Kidney glomerular epithelial cell (primary cell): ENCODE measurements at places on chromosomes 12 and 14.

- DNase-seq, result no peak
Observed at GRCh38 chr12:120984351-120984898, 6.1 kb downstream of the HNF1A start.

GRCh38 chr12:55929306-55929791, 1.6 kb upstream of the DGKA start:
- no peak for DNase-seq

DNA sequence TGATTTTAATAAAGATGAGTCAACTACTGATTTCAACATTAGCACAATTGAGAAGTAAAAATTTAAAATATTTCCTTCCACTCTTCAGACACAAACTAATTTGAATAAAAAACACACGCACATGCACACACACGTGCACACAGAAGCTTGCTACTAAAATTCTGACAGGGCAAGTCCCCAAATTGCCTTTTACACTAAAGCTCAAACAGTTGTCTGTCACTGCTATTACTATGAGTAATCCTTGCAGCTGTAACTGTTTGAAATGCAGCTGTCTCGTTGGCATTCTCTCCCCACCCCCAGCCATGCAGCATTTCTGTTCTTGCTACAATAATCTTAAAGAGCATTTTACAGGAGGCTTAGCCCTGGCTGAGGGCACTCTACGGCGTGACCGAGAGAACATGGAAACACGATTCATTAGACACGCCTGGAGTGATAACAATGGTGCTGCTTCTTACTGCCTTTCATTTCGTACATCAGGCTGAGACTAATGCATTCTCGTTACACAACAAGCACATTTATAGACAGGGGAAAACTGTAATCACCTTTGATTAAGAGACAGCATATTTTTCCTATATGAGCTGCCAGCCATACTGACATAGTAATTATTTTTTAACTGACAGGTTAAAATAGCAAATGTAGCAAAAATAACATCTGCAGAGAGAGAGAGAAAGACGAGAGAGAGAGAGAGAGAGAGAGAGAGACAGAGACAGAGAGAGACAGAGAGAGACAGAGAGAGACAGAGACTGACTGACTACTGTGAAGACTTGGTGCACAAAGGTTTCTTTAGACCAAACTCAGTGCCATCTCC, 153.8 kb downstream of the MED13L start:
- DNase-seq, result peak; percentile 33

DNA sequence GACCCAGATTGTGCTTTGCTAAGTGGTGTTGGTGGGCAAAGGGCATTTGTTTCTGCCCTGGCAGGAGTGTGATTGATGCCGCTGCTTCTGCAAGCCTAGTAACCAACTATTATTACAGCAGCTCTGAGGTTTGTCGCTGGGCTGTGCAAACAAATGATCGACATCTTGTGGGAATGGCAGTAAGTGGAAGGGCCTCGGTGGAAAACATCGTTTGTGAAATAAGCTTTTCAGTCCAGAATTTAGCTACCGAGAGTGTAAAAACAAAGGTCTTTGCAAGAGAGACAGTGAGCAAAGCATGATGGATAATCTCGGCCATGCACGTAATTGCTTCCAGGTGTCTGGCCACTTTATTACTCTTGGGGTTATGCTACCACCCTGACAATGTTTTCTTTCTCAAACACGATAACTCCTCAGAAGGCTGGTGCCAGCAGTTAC, 397.7 kb upstream of the PRICKLE1 start:
- DNase-seq, result no peak

GRCh38 chr12:122454250-122454721, 31.8 kb upstream of the CLIP1 start:
- no peak for DNase-seq

- DNase-seq, result no peak
Observed at GRCh38 chr14:65790172-65790815, 377.8 kb downstream of the FUT8 start.

DNA sequence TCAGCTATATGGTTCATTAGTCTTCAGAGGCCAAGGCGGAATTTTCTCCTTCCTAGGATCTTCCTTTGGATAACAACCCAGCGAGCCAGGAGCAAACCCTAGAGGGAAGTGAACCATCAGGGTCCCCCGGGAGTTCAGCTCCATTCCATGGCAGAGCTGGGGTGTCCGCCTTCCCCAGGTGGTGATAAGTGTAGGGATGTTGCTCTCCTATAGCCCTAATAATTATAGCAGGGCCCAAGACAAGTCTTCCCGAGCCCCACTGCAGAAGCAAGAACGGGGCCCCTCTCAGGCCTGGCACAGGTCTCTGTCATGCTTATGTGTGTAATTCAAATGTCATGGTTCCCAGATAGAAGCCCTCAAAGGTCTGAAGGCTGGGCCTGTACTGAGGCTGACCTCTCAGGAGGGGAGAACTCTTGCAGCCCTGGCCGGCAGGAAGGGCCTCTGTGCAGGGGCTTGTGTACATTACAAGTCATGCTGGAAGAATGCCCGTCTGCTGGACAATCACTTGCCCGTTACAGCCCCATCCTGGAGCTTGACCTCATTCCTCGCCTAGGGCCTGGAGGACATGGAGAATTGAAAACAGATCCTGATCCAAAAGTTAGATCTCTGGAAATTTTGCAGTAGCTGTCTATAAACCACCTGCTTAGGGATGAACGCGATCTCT, 17.3 kb downstream of the LRTM2 start:
- no peak for DNase-seq

DNA sequence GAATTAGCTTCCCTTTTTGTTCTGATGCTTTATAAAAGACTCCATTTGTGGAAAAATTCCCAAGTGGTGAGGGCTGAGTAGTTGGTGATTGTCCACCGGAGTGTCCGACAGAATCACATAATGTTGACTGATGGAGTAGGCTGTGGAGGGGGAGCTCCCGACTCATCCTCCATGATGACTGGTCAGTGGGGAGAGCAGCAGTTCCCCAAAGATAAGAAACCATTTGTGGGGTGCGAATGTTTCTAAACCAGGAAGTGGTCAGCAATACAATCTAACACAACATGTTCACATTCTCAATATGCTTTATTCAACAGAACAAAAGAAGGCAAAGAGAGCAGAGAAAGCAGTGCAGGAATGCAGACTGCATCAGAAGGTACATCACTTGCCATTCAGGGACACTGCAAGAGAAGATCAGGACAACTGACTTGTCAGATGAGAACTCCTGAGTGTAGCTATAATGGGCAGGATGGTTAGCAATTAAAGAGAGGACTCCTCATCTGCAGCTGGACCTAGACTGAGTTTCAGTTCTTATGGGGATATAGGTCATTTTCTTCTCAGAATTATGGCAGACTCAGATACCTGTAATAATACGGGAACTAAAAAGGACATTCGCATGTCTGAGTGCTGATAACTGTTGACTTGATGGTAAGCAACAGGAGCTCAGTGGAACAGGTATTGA, 5.4 kb downstream of the KRT6B start:
- no peak for DNase-seq

- DNase-seq, result no peak
Observed at GRCh38 chr14:76034566-76034965, 49.0 kb downstream of the IFT43 start.

- no peak for DNase-seq
Observed at GRCh38 chr12:17159506-17160300, 553.7 kb upstream of the LMO3 start.

DNA sequence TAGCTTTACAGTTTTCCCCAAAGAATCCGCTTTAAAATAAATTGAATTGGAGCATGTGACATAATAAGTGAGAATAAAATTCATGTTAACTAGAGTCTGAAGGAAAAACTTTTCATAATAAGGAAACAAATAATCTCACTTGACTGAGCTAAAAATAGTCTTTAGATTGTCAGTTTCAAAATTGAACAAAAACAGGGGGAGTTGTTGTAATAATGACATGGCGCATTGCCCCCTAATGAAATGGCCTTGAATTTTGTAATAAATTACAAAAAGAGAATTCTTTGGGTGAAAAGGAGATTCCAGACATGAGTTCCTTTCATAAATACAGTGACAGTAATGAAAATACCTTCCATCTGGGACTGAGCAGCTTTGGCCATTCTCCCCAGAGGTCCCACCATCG, 178.6 kb downstream of the EFCAB11 start:
- DNase-seq, result no peak

GRCh38 chr12:63045020-63045860, 105.8 kb downstream of the AVPR1A start:
- peak; percentile 96 for DNase-seq

- DNase-seq, result no peak
Observed at GRCh38 chr12:112191201-112191600, 65.8 kb downstream of the TRAFD1 start.

DNA sequence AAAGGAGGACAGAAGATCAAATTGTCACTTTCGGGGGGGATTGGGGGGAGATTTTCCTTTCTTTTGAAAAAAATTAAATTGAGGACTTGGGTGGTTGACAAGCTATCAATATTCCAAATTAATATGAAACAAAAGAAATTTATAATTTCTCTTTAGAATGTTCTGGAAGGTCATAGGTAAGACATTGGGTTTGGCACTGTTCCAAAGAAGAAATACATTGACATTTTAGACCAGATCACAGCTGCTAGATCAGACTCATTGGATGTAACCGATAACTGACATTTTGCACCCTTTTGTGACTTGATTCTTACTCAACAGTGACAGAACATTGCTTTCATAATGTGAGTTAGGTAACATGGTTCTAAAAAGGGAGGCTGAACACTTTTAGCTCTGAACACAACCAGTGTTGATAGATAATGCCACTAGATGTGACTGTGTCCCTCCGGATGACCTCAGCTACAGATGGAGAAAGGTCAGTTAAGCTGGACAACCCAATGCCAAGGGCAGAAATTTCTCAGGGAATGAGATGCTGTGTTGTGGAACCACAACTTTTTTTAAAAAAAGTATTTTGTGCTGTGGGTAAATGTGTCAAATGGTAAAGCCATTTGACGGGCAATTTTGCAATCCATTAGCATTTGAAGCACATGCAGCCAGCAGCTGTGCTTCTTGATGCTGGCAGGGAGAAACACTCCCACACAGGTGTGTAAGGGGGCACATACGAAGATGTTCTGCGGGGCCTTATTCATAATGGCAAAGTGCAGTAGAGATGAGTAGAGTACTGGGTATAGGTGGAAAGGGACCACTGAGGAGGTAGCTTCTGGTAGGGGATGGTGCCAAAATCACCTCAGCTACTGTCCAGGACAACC, 62.9 kb downstream of the RFX4 start:
- no peak for DNase-seq

GRCh38 chr12:65039301-65039700, 81.8 kb downstream of the WIF1 start:
- no peak for DNase-seq

GRCh38 chr14:66421990-66422946, 63.9 kb upstream of the CCDC196 start:
- DNase-seq, result no peak

DNA sequence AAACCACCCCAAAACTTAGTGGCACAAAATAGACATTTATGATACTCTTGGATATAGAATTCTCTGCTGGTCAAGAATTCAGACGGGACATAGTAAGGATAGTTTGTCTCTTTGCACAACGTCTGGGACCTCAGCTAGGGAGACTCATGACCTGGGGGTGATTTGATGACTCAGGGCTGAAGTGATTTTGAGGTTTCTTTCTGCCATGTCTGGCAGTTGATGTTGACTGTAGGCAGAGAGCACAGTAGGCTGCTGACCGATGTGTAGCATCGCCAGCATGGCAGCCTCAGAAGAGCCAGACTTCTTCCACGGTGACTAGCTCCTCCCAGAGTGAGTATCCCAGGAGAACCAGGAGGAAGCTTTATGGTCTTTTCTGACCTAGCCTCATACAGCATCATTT, 88.9 kb upstream of the FRMD6 start:
- DNase-seq, result no peak

- no peak for DNase-seq
Observed at GRCh38 chr12:1629338-1630132, 504 bp downstream of the WNT5B start.

GRCh38 chr12:2625289-2625612, 169.5 kb upstream of the FKBP4 start:
- DNase-seq, result no peak

DNA sequence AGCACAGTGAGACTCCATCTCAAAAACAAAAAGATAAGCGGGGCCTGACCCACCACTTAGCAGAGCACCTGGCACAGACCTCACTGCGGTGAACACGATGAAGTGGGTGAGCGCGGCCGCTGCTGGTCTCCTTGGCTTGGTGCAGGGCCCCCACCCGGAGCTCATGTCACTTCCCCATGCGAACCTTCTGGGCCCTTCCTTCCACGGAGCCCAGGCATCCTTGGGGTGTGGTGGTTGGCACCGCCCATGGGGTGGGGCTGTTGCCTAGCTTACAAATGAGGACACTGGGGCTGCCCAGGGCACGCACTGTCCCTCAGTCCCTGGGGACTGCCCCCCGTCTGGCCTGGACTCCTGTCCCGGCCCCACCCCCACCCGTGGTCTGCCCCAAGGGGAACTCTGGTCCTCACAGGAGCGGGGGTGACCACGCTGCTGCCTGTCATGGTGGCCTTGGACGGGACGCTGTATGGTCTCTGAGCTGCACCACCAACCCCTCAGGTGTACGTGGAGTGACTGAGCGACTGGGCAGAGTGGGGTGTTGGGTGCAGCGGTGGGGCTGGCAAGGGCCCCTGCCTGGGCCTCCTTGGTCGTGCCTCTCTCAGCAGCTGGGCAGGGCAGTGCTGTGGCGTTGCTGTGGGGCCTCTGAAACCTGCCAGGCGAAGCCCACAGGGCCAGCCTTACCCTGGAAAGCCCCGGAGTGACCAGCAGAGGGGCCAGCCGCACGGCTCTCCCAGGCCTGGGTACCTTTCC, 15.3 kb downstream of the FBRSL1 start:
- DNase-seq, result no peak

- no peak for DNase-seq
Observed at GRCh38 chr12:64781280-64782190, 22.3 kb upstream of the GNS start.

DNA sequence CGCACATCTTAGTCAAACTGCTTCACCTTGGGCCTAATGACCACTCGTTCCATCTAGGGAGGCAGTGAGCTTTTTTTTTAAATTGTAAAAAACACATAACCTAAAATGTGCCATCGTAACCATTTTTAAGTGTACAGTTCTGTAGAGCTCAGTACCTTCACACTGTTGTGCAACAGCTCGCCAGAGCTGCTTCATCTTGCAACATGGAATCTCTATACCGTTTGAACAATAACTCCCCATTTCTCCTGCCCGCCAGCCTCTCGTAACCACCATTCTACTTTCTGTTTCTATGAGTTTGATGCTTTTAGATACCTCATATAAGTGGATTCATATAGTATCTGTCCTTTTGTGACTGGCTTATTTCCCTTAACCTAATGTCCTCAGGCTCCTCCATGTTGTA, 196.2 kb downstream of the CHST11 start:
- DNase-seq, result no peak

DNA sequence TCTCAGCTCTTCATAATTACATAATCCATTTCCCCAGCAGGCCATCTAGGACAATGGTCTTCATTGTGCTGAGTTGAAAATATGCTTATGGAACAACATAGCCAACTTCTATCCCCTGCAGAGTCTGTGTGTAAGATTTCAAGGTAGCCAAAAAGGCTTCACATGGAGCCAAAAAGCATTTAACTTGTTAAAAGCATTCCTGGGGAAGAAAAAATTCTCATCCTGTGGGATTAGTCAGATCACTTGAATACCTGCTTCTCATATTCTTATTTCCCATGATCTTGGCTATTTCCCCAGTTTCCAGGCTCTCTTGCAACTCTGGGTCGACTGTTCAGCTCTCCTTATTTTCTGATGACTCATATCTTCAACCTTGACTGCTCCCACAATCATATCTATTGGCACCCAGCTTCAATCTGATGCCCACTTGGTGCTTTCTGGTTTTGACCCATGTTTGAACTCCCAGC, 178.9 kb downstream of the KLHL28 start:
- DNase-seq, result peak; percentile 57
